ENCODE measurements at places on chromosomes 2 and 18.

DNA sequence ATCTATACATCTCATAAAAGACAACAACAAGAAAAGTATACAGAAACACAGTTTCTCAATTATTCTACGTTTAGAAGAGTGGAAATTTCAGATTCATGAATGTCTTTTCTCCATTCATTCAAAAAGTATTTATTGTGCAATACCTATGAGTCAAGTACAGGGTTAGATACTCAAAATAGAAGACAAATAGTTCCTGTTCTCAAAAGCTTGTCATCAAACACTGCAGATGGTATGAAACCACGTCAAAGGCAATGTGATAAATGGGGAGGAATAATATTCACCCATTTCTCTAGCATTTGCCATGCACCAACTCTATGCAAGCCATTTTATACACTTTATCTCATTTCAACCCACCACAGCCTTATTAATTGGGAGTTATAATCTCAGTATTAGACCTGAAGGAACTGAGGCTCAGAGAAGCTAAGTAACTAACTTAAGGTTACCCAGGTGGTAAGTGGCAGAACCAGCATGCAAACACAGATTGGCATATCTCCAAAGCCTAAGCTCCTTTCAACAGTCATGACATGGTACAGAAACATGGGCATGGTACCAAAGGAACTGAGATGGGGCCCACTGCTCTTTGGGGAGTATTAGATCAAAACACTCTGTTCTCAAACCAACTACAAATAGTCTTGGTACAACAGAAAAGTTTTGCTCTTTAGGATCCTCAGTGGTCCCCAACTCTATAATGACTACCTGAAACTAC lies 67.2 kb upstream of the NPAS2 start:
- no peak for DNase-seq

DNA sequence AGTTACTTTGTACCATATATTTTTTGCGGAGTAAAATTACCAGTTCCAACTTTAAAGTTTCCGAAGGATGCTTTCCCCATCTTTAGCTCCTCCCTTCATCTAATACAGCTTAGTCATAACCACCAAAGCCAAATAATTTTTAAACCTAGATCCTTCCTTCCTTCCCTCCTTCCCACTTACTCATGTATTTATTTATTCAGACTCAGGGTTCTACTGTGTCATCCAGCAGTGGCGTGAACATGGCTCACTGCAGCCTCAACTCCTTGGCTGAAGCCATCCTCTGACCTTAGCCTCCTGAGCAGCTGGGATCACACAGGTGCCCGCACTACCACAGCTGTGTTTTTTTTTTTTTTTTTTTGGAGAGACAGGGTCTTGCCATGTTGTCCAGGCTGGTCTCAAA lies 4.4 kb downstream of the LPIN2 start:
- no peak for DNase-seq

DNA sequence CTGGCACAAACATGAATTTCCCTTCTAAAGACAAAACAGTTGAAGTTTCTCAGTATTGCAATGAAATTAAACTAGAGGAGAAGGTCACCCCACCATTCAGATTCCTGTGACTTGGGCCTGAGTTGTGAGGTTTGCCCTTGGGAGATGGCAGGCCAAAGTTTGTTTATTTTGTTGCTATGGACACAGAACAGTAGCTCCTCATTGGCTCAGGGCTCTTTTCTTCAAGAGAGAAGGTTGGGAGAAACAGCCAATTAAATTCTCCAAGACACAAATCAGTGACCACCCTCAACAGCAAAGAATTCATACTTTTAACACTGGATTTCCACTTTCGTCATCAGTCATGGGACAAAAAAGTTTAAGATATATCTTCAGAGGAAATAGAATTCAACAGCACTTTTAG lies at the start of gene FLACC1:
Gene FLACC1, minus strand, starts transcription at position 125 of the 400 bp plus-strand sequence. CDS start 5,941 bp downstream, outside the sequence.
- DNase-seq = no peak

DNA sequence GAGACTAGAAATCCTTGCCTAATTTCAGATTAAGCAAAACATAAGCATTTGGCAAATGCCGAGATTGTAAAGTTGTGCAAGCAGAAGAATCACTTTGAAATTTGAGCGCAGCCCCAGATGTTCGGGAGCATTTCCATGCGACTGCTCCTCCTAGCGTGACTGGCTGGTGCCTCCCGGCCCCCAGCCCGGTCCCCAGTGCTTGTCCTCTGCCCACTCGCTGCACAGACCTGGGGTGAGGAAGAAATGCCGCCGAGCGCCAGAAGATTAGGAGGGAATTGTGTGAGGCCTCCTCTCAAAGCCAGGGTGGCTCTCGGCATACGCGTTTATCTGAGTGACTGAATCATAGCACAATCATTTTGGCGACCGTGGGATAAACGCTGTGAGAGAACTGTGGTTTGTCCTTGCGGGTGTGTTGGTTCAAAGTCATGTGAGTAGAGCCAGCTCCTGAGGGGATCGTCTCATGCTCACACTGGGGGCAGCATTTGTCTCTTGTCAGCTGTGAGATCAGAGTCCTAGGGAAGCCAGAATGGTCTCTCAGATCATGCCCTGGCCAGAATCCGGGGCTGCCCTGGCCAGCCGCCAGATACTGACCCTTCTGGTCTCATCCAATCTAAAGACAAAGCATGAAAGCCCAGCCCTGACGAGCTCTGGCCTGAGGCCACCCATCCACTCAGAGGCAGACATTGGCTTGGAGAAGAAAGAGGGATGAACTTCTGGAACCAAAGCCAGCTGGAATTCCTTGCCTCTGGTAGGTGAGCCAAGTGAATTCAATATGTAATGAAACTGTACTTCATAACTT lies 189.3 kb downstream of the SH3RF3 start:
- DNase-seq = no peak

DNA sequence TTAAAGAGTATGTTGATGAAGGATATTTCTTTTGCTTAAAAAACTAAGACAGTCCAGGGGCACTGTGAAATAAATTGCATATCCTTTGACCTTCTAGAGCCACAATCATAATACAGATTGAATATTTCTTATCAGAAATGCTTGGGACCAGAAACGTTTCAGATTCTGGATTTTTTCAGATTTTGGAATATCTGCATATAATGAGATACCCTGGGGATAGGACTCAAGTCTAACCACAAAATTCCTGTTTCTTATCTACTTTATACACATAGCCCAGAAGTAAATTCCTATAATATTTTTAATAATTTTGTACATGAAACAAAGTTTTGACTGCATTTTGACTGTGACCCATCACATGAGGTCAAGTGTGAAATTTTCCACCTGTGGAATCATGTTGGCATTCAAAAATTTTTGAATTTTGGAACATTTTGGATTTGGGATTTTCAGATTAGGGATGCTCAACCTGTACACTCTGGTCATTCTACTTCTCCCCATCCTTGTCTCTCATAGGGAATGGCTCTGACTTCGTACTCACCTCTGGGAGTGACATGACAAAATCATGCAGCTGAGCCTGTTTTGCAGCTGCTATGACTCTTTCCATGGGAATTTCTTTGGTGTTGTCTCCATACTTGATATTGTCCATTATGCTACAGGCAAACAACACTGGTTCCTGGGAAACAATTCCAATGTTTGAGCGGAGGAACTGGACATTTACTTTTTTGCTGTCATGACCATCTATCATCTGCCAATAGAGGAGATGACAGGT lies 25.7 kb downstream of the G6PC2 start:
- DNase-seq = no peak

- no peak for DNase-seq
Measured at GRCh38 chr2:46315103-46315890, 18.1 kb downstream of the EPAS1 start.

Measured in stimulated activated effector memory CD8-positive, alpha-beta T cell treated with anti-CD3 and anti-CD28 coated beads, Interleukin-12 subunit alpha, Interleukin-12 subunit beta, amount 100 ng/mL, for 72 hours (primary cell).